ENCODE measurements at places on chromosomes 1 and 21. TPM values are rescaled to one million over a fixed set of nuclear protein-coding genes. Genes with fewer than 3 reads are reported as not detected.
A peak's percentile ranks its signal among the peaks of the same experiment; 100 is the strongest.

- H3K4me3 ChIP-seq = no peak overlapping the region
Observed at GRCh38 chr1:151693057-151693651, 23.4 kb downstream of the CELF3 start.

DNA sequence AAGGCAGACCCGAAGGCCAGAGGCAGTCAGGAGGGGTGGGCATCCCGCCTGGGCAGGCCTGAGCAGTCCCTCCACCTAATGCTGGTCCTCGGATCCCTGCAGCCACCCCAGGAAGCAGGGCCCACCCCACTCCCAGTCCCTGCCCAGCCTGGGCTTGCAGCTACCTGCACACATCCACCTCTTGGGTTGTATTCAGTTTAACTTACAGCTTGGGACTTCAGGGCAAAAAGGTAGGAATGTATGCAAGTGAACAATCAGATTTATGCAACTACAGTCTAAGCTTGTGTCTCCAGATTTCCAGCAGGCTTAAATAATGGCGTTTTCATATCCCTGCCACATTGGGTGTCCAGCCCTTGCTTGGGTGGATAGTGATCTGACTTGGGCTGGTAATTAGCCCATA, 17.4 kb downstream of the LDLRAP1 start:
- H3K4me1 ChIP-seq = peaks cover 17% of the 10 kb centered on the region
- DNase-seq = no peak
- H3K27ac ChIP-seq = no peak overlapping the region
- H3K27me3 ChIP-seq = no peaks in the 10 kb centered on the region

GRCh38 chr1:103266036-103266435, 157.7 kb upstream of the COL11A1 start:
- peak overlapping the region; percentile 91 for H3K27ac ChIP-seq
- no peak for DNase-seq
- H3K4me1 ChIP-seq = peaks cover 32% of the 10 kb centered on the region
- no peaks in the 10 kb centered on the region for H3K36me3 ChIP-seq
- H3K27me3 ChIP-seq = no peaks in the 10 kb centered on the region
- H3K4me3 ChIP-seq = no peak overlapping the region

- H3K27ac ChIP-seq = no peak overlapping the region
- H3K27me3 ChIP-seq = no peaks in the 10 kb centered on the region
- H3K4me3 ChIP-seq = no peak overlapping the region
Observed at GRCh38 chr1:23417570-23417969, 7.0 kb downstream of the TCEA3 start.

DNA sequence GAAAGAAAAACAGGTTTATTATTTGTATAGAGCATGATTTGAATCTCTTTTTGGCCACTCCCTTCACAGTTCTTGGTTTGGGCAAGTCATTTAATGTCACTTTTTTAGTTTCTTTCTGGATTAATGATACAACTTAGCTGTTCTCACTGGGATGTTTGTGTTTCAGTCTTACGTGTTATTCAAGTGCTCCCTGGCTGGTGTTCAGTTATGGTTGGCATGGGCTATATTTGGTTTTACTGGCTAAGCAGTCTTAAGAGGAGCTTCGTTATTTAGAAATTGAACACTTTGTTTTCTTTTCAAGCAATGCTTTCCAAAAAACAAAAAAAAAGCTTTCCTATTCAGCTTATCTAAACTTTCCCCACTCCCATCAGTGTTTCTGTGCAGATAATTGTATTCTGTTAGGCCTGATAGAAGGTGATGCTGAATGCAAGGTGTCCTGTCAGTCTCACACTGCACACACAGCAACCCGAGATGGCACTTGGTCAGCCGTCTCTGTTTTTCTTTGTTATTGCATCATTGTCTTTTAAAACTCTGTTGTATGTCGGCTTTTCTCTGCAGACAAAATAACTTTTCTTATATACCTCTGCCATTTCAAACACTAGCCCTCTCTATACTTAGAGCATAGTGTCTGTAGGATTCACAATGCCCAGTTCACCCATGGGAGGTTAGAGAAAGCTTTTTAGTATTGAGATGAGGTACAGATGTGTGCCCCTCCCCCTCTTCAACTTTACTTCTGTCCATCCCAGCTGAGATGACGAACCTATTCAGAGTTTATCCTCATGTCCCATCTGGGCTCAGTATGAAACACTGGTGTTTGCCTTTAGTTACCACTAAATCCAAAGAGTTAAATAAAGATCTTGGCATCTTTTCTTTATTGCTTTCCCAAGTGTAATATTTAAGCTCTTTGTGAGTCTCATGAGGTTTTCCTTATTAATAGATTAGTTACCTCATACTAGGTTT, 80.2 kb downstream of the VPS13D start:
- no peak overlapping the region for H3K4me3 ChIP-seq
- H3K36me3 ChIP-seq = peaks cover 39% of the 10 kb centered on the region
- DNase-seq = no peak

GRCh38 chr1:19974822-19975416, 4.5 kb downstream of the PLA2G2A start:
- H3K4me3 ChIP-seq = no peak overlapping the region
- no peak overlapping the region for H3K27ac ChIP-seq
- no peaks in the 10 kb centered on the region for H3K36me3 ChIP-seq
- no peak for DNase-seq
- peaks cover 6% of the 10 kb centered on the region for H3K27me3 ChIP-seq
- no peaks in the 10 kb centered on the region for H3K4me1 ChIP-seq

GRCh38 chr1:158153179-158153578, 27.5 kb upstream of the CD1D start:
- peaks cover 45% of the 10 kb centered on the region for H3K27me3 ChIP-seq
- H3K4me3 ChIP-seq = no peak overlapping the region
- peaks cover 15% of the 10 kb centered on the region for H3K4me1 ChIP-seq
- no peak for DNase-seq
- H3K36me3 ChIP-seq = no peaks in the 10 kb centered on the region
- no peak overlapping the region for H3K27ac ChIP-seq

DNA sequence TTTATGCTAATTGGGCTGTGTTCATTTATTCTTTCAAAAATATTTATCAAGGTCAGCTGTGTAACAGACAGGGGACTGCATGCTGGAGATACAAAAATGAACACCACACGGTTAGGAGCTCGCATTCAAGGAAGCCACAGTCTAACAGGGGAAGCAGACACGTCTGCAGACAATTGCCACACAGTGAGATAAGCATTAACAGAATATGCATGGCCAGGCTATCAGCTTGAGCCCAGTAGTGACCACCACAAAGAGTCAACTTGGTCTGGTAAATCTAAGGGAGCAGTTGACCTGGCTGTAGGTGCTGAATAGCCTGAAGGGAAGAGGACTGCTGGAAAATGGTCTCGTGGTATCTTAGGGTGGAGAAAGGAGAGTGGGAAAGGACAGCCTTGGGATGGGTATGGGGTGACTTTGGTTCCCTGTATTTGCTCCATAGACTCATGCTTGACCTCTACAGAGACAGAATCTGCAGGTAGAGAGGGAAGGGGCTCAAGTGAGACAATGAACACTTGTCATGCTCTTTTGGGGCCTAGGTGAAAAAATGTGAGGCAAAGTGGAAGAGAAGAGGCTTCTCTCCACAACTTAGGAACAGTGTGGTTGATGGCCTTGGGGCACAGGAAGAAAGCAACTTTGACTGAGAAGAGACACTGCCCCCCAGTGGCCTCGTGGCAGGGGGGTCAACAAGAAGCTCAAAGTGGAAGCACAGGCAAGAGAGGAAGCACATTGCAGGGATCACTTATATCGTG, 7.6 kb upstream of the NPL start:
- no peak overlapping the region for H3K27ac ChIP-seq
- H3K4me1 ChIP-seq = peaks cover 5% of the 10 kb centered on the region
- no peak for DNase-seq
- H3K27me3 ChIP-seq = peaks cover 12% of the 10 kb centered on the region
- H3K36me3 ChIP-seq = no peaks in the 10 kb centered on the region

The GUCA2A gene
- not detected for total RNA-seq

The LCE1B gene
- not detected for total RNA-seq

All from osteocyte (in vitro differentiated cells).